Activated T-cell treated with anti-CD3 and anti-CD28 coated beads, Interleukin-2, amount 50 U/mL, for 4 hours (primary cell): ENCODE measurements at places on chromosomes 13 and 19.

DNA sequence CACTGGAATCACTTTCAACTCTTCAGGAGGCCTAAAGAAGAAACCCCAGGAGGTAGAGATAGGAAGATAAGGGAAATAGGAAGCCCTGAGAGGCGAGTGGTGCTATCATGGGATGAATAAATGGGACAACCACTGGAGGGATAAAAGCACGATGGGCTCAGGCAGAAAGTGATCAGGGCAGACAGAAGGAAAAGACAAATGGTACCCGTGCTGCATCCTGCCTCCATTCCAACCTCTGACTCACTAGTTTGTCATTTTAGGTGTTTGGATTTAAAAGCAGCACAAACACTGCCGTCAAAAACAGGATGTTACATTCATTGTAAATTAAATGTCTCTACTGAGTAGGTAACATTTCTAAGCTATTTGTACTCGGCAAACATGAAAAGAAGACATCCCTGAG is 314.3 kb upstream of the HTR2A start:
- DNase-seq, result no peak

DNA sequence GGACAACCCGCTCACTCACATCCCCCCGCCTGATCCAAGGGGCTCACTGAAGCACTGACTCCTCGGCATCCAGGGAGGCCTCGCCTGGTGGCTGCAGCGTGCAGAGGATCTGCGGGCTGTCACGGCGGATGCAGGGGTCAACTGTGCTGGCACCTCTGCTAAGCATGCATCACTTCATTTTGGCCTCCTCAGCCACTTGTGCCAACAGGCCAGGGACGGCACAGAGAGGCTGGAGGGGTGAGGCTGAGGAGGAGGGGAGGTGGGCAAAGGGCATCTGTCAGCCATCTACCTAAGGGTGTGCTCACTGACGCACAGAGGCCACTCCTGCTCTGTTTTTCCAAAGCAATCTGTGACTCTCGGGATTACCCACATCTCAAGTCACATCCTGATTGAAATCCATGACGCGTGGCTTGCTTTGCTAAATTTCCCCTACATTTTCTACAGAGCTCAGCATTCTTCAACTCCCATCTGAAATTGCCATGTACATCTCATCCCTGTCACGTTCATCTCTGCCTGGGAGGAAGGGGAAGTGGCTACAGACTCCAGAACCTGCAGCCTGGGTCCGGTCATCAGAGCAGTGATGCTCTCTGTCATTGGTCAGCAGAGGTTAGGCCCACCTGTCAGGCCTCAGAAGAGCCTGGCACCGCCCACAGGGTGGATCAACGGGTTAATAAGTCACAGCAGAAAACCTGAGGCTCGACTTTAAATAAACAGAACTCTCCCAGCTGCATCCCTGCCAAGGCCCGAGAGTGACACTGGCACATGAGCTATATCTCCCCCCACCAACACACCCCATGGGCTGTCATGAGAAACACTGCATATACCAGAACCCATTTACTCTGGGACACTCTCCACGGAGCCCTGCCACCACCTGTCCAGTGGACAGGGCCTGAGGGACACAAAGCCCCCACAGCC is 17.6 kb downstream of the ELL start:
- no peak for DNase-seq

DNA sequence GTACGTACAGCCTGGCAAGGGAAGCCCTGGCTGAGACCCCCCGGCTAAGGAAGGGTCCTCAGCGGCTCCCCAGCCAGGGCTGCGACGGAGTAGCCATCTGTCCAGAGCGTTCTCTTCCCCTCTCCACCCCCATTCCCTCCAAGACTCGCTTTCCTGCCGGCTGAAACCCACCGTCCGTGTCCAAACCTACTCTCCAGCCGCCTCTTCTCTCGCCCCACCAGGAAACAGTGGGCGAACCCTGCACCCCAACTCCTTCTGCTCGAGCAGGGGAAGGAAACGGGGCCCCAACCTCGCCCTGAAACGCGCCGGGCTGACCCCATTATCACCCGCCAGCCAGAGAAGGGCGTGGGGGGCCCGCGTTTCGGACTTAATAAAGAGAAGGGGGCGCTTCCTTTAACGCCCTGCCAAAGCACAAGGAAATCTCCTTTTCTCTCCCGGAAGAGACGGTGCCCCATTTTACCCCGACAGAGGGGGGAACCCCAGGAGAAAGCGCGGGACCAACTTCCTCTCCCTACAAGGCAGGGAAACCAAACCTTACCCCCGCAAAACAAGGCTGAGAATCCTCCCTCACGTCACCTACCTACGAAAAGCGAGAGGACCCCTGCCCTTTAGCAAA is 2.5 kb downstream of the ZC3H4 start:
- peak; percentile 28 for DNase-seq

GRCh38 chr13:44362394-44363040 is 11.1 kb upstream of the SERP2 start:
- DNase-seq, result no peak

GRCh38 chr13:22470075-22470474 is 710.7 kb upstream of the SGCG start:
- DNase-seq, result no peak

- no peak for DNase-seq
These were observed 15.0 kb downstream of the EFNB2 start for GRCh38 chr13:106520251-106521054.

GRCh38 chr13:45198041-45198440 is 2.8 kb downstream of the KCTD4 start:
- no peak for DNase-seq

DNA sequence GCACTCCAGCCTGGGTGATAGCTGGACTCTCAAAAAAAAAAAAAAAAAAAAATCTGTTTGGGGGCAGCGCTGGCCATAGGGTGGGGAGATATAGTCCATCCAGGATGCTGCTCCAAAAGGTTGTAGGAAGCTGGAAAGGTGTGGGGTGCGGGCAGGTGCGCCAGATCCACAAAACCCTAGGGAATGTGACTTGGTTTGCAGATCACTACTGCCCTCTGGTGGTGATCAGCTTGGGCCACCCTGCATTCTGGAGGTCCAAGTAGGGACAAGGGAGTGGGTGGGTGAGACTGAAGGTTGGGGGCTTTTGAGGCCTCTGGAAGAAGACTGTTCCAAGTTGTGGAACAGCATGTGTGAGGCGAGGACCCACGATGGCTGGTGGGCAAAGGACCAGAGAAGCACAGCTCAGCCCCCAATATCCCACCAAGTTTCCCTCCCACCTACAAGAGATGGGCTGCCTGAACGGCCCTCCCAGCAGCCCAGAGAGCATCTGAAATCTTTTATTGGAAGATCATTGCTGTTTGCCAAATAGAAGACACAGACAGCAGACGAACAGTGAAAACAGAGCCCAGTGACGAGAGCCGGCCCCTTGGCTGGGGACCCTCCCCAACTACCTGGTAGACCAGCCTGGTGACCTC is 10.4 kb upstream of the TYK2 start:
- peak; percentile 63 for DNase-seq

DNA sequence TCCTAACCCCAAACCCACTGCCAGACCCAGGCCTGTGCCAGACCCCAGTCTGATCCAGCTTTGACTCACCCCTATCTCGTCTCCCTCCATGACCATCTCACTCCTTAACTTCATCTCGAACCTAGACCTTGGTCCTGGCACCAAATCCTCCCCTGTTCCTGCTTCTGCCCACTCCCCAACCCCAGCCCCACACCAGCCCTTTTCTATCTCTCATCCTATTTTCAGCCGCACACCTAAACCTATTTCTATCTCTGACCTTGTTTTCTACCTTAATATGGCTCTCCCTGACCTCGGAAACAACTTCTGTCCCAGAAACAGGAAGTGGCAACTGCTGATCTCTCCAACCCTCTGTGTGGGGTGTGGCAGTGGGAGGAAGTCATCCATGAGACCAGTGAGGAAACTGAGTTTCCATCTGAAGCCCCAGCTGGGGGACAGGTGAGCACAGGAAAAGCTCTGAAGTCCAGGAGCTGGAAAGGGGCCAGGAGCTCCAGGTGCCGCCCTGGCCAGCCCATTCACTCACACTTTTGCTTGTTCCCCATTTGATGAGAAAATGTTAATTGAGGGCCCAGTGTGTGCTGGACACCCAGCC is 13.7 kb downstream of the PTH2 start:
- DNase-seq, result no peak

GRCh38 chr13:113547238-113547971 is 37.1 kb upstream of the TFDP1 start:
- no peak for DNase-seq

DNA sequence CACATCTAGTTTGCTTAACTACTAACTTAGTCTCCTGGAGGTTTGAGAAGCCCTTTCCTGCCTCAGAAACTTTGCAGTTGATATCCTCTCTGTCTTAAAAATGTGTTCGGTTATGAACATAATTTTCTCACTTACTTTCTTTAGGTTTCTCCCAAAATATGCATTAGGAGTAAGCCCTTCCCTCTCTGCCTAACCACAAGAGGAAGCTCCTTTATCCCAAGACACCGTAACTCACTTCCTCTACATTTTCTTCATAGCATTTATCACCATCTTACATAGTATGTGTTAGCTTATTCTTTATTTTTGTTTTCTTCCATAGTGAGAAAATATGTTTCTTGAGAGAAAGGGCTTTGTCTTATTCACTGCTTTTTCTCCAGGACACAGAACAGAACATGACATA is 952.5 kb upstream of the ATXN8OS start:
- no peak for DNase-seq

- no peak for DNase-seq
These were observed 21.0 kb upstream of the CD33 start for GRCh38 chr19:51203916-51204315.

GRCh38 chr13:79999601-80000000 is 341.3 kb downstream of the SPRY2 start:
- no peak for DNase-seq
